ENCODE measurements at places on chromosomes 2 and 18.

DNA sequence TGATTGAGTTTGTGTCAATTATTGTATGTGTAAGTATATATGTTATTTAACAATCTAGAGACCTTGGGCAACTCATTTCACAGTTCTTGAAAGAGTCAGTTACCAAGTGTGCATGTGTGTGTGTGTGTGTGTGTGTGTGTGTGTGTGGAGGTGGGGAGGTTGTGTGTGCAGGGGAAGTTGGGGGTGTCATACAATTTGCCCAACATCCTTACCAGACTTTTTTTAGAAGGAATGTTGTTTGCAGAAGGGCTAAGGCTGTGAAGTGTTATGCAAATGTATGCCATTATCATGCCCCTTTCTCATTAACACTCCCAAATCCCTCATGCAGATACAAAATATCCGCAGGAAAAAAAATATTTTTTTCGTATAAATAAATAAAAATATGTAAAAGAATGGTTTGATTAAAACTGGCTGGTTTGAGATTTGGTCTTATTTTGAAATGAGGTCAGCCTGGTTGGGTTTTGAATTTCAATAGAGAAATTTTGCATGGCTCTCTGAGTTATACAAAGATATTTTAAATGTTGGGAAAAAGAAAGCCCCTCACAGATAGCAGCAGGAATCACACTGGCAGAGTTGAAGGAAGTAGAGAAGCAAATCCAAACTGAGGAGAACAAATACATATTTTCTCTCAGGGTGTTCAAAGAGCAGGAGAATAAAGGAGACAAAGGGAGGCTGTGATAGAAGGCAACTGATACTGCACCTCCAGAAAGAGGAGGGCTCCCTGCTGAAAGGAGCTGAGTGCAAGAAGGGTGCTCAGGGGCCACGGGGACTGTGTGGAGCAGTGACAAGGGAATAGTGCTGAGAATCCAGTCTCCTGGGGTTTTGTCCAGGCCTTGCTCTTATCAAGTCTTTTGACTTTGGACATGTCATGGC lies 1365.5 kb upstream of the CELF4 start:
- DNase-seq = no peak

- DNase-seq = no peak
Measured at GRCh38 chr2:219290381-219291171, 11.4 kb downstream of the DNAJB2 start.

DNA sequence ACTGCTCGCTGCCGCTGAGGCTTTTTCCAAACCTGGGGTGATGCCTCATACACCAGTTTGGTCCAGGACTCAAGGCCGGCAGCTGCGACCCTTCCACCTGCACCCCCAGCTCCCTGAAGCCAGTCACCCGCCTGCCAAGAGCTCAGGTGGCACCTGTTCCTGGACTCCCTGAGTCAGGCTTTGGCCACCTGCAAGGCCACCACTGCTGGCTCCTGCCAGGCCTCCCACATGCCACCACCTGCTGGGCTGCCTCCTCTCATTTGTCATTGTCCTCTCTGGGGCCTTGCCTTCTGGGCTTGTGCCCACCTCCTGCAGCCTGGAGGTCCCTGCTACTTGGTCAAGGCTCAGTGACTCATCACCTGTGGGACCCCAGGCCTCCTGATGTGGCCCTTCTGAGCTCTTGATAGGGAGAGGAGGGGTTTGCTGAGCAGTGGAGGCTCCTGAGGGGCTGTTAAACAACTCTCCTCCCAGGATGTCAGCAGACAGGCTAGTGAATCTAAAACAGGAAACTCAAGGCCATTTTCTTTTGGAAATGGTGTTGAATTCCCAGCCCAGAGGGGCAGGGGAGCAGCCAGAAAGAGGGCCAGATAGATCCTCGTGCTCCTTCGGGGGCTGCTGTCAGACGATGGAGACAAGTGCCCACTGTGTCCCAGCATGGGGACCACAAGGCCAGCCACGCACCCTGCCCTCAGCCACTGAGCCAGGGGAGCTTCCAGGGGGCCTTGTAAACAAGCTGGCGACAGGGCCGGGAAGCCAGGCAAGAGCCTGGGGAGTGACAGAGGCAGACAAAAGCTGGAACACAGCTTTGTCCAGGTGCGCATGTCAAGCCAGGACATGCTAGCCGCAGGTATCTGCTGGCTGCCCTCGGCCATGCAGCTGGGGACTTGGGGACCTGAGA lies 416.8 kb downstream of the LRATD1 start:
- no peak for DNase-seq

- no peak for DNase-seq
Measured at GRCh38 chr2:83342860-83343329, 1116.2 kb downstream of the SUCLG1 start.

Data from CD4-positive, alpha-beta T cell treated with Interleukin-1 beta for 1 hour (primary cell).